Activated CD8-positive, alpha-beta T cell treated with anti-CD3 and anti-CD28 coated beads, Interleukin-2, amount 10 ng/mL, durations not matched to agents 7 days and 5 days (primary cell): ENCODE measurements at places on chromosomes 6 and 20. TPM values are rescaled to one million over a fixed set of nuclear protein-coding genes. Genes with fewer than 3 reads are reported as not detected.

DNA sequence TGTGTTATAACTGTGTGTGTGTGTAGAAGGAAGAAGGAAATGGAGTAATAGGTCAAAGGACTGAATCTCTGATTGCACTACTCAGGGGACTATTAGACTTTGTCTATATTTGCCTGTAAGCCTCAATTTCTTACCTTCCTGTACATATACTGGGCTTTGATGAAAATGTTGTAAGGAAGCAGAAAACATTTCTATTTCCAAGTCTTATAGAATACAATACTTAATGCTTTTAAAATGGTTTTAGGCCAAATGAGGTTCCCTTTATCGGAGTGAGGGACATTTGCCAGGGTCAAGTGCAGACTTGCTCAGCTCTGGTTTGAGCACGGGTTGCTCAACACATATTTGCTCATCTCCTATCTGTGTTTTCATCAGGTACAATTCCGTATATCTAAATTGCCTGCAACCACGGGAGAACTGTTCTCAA is 28.3 kb downstream of the MEP1A start:
- no peak overlapping the region for H3K4me3 ChIP-seq
- peaks cover 5% of the 10 kb centered on the region for H3K27me3 ChIP-seq
- no peak overlapping the region for H3K27ac ChIP-seq
- DNase-seq: no peak

GRCh38 chr6:101268541-101268940 is 125.0 kb upstream of the GRIK2 start:
- DNase-seq: no peak
- peaks cover 7% of the 10 kb centered on the region for H3K4me1 ChIP-seq
- H3K36me3 ChIP-seq: no peaks in the 10 kb centered on the region
- H3K27me3 ChIP-seq: no peaks in the 10 kb centered on the region

DNA sequence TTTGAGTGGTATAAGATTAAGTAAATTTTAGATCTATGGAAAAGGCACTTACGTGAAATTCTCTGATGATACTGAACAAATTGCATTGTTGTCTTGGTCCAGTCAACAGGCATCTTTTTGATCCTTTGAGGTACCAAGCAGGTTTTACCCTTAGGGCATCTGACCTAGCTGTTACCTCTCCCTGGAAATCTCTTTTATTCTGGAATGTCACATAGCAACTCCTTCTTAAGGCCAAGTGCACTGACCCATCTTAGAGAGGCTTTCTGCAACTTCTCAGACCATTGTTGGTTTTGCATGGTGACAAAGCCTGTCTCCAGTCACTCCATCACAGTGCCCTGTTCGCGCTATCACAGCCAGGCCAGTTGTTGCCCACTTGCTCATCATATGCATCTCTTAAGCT is 42.0 kb downstream of the TPD52L1 start:
- H3K36me3 ChIP-seq: no peaks in the 10 kb centered on the region
- no peak overlapping the region for H3K27ac ChIP-seq
- peaks cover 14% of the 10 kb centered on the region for H3K27me3 ChIP-seq
- no peak for DNase-seq
- peaks cover 6% of the 10 kb centered on the region for H3K4me1 ChIP-seq

GRCh38 chr6:52143551-52143950 is 42.6 kb upstream of the IL17A start:
- no peak overlapping the region for H3K27ac ChIP-seq
- no peaks in the 10 kb centered on the region for H3K4me1 ChIP-seq
- peaks cover 29% of the 10 kb centered on the region for H3K27me3 ChIP-seq
- no peak for DNase-seq
- H3K4me3 ChIP-seq: no peak overlapping the region

DNA sequence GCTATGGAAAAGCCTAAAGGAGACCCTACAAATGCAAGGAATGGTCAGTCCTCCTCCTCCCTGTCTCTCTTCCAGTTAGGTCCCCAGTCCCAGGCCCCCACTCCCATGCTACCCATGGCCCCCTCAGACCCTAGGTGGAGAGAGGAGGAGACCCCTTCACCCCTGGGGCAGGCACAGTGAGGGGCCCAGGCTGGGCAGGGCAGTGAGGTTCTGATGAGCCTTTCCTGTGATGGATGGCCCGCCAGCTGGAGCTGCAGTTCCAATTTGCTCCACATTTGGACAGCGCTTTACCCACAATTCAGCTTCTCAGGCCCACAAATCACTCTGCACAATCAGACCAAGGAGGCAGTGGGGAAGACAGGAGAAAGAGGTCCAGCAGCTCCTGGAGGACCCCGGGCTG is 37.3 kb upstream of the MLN start:
- peaks cover 37% of the 10 kb centered on the region for H3K27me3 ChIP-seq
- no peak overlapping the region for H3K27ac ChIP-seq
- H3K4me1 ChIP-seq: peaks cover 19% of the 10 kb centered on the region
- no peak for DNase-seq
- H3K36me3 ChIP-seq: no peaks in the 10 kb centered on the region

DNA sequence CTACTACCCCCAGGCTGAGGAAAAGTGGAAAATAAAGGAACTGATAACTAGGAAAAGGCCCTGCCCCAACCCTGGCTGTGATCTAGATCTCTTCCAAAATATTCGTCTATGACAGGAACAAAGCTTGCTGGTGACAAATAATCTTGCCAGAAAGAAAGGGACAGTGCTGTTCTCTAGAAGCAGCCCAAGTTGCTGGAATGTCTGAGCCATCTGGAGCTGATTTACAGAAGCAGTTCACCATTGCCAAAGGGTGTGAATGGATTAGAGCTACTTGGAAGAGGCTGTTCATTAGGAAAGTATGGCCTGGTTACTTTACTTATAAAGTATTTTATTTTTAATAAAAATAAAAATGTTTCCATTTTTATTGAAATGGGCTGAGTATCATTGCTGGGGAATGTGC is 146.3 kb downstream of the EPM2A start:
- no peaks in the 10 kb centered on the region for H3K36me3 ChIP-seq
- DNase-seq: no peak
- H3K4me3 ChIP-seq: no peak overlapping the region
- no peak overlapping the region for H3K27ac ChIP-seq

DNA sequence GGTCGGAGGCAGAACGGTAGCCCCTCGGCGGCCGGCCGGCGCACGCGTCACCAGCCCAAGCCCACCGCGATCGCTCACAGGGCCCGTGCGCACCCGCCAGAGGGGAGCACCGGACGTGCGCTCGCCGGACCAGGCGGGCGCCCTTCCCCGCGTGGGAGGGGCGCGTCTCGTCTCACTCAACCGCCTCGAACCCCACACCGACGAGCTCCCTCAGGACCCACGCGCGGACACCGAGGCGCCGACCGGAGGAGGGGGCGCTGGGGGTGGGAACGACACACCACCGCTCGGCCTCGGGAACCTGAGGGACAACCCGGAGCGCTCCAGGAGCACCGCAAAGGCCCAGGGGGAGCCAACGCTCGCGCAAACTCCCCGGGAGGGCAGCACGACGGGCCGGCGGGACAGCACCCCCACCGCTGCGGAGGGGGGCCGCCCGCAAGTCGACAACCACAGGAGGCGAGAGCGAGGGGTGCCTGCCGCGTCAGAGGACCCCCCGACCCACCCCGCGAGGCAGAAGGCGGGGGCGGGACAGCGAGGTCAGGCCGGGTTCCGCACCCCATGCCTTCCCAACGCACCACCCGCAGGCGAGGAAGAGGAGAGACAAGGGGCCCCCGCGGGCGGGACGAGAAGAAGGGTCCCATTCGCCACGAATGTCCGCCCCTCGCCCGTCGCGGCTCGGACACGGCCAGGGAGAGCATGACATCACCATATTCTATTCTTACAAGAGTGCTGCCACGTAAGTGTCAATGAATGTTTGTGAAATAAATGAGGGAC is 512.7 kb upstream of the ZNF337 start:
- no peak for DNase-seq
- H3K4me1 ChIP-seq: peaks cover 4% of the 10 kb centered on the region
- H3K27ac ChIP-seq: no peak overlapping the region

GRCh38 chr6:69917834-69918233 is 51.5 kb downstream of the COL19A1 start:
- no peak overlapping the region for H3K4me3 ChIP-seq
- no peak overlapping the region for H3K27ac ChIP-seq

GRCh38 chr6:37368961-37369320 is 15.2 kb downstream of the RNF8 start:
- H3K36me3 ChIP-seq: peaks cover 25% of the 10 kb centered on the region
- H3K4me3 ChIP-seq: no peak overlapping the region
- peaks cover 10% of the 10 kb centered on the region for H3K4me1 ChIP-seq

GRCh38 chr20:13927171-13927570 is 63.2 kb downstream of the SEL1L2 start:
- no peak for DNase-seq
- H3K4me3 ChIP-seq: no peak overlapping the region
- H3K36me3 ChIP-seq: no peaks in the 10 kb centered on the region
- H3K27ac ChIP-seq: no peak overlapping the region
- H3K4me1 ChIP-seq: no peaks in the 10 kb centered on the region
- H3K27me3 ChIP-seq: peaks cover 2% of the 10 kb centered on the region

DNA sequence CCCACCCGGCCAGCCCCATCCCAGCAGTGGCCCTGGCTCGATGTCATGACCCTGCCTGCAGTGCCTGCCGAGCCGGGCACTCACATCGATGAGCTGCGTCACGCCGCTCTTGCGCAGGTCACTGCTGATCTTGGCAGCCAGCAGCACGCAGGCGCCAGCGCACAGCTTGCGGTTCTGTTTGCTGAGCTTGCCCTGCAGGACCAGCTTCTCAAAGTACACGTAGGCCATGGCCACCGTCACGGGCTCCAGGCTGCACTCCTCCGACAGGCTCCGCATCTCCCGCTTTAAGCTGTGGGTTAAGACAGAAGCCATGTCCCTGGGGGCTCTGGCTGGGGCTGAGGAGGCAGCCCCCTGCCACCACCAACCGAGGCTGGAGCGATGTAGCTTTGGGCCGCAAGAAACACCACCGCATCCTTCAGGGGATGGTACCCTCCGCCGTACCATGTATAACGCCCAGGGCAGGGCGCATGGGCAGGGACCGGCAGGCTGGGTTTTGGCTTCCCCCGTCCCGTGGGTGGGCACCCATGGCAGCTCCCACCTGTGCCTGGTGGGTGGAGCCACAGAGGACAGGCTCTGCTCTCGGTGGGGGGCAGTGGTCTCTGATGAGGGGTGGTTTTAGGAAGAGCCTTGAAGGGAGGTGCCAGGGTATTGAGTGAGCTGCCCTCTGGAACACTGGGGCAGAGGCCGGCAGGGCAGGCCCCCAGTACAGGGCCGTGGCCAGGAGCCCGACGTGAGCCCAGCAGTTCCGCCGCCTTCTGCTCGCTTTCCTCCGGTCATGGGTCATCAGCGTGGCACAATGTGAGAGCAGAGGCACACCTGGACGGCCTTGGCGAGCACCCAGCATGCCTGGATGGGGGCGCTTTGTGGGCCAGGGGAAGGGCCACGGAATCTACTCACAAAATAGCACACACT is 4.5 kb downstream of the RPS21 start:
- H3K27me3 ChIP-seq: no peaks in the 10 kb centered on the region
- H3K4me3 ChIP-seq: no peak overlapping the region
- H3K4me1 ChIP-seq: peaks cover 23% of the 10 kb centered on the region

DNA sequence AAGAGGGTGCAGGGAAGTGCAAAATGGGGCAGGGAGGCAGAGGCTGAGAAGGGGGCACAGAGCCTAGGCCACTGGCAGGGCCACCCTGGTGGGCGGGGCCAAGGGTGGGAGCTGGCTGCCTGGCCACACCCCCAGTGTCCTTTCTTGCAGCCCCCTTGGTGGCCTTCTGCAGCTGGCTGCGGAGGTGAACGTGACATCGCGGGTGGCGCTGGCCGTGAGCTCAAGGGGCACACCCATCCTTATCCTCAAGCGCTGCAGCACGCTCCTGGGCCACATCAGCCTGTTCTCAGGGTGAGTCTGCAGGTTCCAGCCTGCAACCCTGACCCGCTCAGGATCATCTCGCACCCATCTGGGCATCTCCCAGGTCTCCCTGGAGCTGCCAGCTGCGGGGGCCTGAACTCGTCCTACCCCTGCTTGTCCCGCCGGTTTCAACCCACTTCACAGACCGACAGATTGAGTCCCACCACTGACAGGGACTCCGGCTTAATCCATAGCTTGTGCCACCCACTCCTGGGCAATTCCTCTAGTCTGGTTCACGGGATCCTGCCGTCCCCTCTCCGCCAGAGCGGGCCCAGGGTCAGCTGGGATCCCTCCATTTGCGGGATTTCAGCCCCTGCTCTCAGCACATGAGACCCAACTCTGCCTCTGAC is 6.2 kb downstream of the BPIFB3 start:
- H3K27ac ChIP-seq: no peak overlapping the region
- no peaks in the 10 kb centered on the region for H3K4me1 ChIP-seq
- H3K27me3 ChIP-seq: no peaks in the 10 kb centered on the region
- DNase-seq: no peak
- no peak overlapping the region for H3K4me3 ChIP-seq
- no peaks in the 10 kb centered on the region for H3K36me3 ChIP-seq

VPS52 gene
- 59.3 TPM for total RNA-seq

GGTLC1 gene
- total RNA-seq: not detected

DPPA5 gene
- not detected for total RNA-seq

TRIM10 gene
- total RNA-seq: not detected

FAXC gene
- not detected for total RNA-seq
